ENCODE measurements at places on chromosomes 13 and 19. TPM values are rescaled to one million over a fixed set of nuclear protein-coding genes. Genes with fewer than 3 reads are reported as not detected.

The KCNJ14 gene
- 1.6 TPM for total RNA-seq

The GNA15 gene
- total RNA-seq: 3.0 TPM

The RFPL4AL1 gene
- not detected for total RNA-seq

The IGFL2 gene
- not detected for total RNA-seq

The B3GNT3 gene
- 1.2 TPM for total RNA-seq

The ZNF729 gene
- total RNA-seq: 0.16 TPM

The RLN3 gene
- not detected for total RNA-seq

The SIRT6 gene
- 10.0 TPM for total RNA-seq
